ENCODE measurements at places on chromosomes 6 and 20. TPM values are rescaled to one million over a fixed set of nuclear protein-coding genes. Genes with fewer than 3 reads are reported as not detected.

The BNIP5 gene
- polyA plus RNA-seq = not detected

DNA sequence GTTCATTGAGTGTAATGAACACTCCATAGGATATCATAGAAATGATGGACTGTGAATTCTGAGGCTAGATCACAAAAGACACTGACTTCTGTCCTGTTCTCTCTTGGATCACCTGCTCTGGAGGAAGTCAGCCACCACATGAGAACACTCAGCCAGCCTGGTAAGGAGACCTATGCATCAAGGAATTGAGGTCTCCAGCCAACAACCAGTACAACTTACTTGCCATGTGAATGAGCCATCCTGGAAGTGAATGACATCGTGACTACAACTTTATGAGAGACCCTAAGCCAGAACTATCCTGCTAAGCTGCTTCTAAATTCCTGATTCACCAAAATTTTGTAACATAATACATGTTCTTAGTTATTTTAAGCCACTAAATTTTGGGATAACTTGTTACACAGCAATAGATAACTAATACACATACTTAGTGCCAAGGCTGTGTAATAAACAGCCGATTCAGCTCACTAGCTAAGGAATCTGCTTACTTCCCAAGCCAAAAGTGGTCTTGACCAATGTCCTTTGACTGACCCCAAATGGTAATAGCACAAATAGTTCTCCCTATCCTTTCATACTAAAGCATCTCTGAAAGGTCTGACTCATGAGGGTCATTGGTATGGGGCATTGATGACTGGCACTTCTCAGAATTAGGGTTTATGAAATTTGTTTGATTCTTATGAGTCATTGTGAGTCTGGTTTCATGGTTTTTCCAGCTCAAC is 6.9 kb upstream of the CTNNBL1 start:
- no peak for DNase-seq

GRCh38 chr6:38436726-38437465 is 202.8 kb downstream of the BTBD9 start:
- no peak for DNase-seq

DNA sequence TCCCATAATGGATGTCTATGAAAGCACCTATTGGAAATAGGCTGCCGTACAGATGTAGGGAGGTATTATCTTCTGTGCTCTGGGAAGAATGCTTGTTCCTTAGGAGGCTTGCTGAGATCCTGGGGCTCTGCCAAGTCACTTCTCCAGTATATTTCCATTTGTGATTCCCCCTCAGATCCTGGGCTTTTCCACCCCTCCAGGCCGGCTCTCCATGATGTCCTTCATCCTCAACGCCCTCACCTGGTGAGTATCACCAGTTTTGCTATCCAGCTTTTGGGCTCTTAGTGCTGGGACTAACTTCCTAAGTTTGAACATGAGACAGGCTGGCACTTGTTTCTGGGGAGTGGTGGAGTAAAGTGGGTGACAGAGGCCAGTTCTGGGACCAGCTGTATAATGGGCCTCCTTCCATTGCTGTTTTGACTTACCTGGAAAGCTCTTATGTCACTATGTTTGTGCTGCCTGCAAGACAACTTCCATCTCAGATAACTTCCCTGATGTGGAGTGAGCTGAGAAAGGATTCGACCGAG is 2.6 kb downstream of the SYS1 start:
- no peak for DNase-seq

The PNISR gene
- polyA plus RNA-seq = 345 TPM

DNA sequence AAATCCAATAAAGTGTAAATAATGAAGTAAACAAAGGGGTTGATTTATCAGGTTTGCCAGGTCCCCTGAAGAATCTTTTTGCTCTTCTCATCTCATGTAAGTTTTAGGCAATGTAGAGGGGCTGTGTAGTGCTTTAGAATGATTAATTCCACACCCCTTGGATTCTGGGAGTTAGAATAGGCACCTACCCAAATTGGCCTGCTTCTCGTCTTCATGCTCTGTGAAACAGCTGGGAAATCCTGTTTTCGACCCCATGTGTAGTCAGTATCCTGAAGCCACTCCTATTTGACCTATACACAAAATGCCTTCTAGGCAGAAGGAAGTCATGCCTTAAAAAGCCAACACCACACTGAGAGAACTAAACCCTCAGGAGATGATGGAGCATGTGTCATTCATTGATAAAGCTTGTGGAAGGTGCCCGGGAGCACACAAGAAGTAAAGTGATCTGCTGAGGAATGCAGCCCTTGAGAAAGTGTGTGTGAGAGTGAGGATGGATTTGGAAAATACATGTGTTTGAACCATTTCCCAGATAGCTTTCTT is 170.9 kb downstream of the KLHL32 start:
- DNase-seq = peak; percentile 4

The MEP1A gene
- polyA plus RNA-seq = 0.06 TPM

The CASS4 gene
- 24.4 TPM for polyA plus RNA-seq

GRCh38 chr6:109454496-109455436 is 806 bp downstream of the MICAL1 start:
- DNase-seq = peak; percentile 88

The XPO5 gene
- polyA plus RNA-seq = 52.9 TPM

DNA sequence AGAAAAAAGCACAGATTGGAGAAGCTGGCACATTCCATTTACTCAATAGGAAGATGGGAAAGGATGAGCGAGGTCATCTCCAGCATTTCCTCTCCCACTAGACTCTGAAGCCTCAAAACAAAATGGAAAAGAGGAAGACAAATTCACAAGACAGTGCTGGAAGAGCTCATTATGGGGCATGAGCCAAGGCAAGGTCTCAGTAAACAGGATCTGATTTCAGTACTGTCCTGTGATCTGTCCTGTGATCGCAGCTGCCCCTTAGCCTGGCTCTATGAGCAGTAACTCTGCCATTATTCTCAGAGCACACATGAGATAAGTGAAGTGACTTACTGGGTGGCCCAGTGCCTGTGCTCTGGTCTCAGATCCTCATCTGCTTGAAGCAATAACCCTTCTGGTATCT is 68.1 kb upstream of the SLC4A11 start:
- DNase-seq = no peak

The USP49 gene
- polyA plus RNA-seq = 12.7 TPM

GRCh38 chr20:9417665-9418064 is 96.7 kb upstream of the LAMP5 start:
- no peak for DNase-seq

- DNase-seq = no peak
Observed at GRCh38 chr6:984031-984430, 291.1 kb upstream of the EXOC2 start.

DNA sequence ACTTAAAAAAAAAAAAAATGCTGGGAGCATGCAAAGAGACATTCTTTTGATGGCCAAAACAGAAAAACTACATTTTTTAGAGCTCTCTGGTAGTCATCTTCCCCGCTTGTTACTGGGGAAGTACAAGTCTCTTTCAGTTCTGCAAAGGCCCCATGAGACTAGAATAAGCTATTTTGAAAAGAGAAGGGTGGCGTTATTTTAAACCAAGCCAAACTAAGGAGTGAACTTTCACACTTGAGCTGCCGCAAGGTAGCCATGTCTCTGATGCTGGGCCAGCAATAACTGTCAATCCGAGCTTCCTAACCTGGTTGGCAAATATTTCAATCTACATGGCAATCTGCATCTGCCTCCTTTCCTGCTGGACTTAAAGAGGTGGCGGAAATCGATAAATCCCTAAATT is 96.7 kb downstream of the L3MBTL3 start:
- no peak for DNase-seq

- no peak for DNase-seq
Observed at GRCh38 chr20:21562656-21563055, 48.8 kb upstream of the NKX2-2 start.
